ENCODE measurements at places on chromosomes 1 and 21.

GRCh38 chr21:44300262-44300959, 558 bp downstream of the PFKL start:
- DNase-seq = peak; percentile 60

DNA sequence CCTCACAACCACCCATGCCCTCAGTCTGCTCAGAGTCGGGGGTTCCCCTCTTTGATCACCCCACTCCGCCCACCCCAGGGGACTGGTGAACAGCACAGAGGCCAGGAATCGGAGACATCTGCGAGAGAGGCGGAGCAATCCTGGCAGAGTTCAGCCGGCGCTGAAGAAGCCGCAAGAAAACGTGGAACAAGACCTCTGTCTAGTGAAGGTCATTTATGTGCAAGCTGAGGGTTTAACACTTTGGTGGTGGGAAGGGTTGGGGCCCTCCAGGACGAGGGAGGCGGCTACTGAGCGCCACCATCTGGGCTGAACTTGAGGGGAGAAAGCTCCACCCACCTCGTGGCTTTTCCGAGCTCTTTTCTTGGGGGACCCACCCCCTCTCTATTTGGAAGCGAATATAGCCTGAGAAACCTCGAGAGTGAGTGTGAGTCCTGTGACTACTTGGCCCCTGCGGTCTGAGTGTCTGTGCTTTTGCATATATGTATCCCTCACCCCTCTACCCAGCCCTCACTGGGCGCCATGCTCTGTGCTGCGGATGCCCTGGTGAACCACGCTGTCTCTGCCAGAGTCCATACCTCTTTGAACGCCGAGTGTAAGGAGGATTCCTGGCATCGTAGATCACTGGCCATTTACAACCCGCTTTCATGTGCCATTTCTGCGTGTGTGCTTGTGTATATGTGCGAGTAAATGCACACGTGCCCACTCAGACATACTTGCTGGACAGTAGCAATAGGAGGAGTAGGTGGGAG, 1.2 kb upstream of the EPHA10 start:
- peak; percentile 10 for DNase-seq

DNA sequence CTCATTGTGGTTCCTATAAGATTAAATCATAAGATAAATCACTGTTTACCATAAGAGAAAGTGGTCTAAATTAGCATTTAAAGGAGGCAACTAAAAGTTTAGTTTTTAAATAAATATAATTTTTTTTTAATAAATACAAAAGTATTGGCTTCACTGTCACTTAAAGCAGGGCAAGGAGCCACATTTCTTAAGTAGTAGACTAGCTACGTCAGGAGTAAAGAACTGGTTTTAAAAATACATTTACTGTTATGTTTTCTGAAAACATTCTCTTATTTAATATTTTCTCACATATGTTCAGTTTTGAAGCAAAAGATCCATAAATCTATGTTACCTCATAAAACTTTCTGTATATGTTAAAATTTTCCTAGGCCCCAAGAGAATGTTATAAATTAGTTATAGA, 2.2 kb downstream of the ANGPTL1 start:
- DNase-seq = no peak

DNA sequence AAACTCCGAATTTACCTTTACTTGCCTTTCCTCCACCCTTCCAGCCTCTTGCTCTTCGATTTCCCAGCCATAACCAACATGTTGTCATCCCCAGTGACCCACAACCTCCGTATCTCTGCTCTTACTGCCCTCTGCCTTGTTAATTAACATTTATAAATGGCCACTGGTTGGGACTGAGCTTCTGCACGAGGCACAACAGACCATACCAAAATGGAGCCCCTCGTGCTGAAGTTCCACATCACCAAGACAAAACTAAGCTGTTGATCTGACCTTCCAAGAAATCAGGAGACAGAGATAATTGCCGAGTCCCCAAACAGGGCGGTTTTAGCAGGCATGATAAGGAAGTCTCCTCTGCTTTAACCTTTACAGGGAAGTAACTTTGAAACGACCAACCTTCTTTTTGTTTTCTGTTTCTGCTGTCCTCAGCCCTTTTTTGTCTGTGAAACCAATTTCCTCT, 71.9 kb downstream of the NMNAT2 start:
- no peak for DNase-seq

DNA sequence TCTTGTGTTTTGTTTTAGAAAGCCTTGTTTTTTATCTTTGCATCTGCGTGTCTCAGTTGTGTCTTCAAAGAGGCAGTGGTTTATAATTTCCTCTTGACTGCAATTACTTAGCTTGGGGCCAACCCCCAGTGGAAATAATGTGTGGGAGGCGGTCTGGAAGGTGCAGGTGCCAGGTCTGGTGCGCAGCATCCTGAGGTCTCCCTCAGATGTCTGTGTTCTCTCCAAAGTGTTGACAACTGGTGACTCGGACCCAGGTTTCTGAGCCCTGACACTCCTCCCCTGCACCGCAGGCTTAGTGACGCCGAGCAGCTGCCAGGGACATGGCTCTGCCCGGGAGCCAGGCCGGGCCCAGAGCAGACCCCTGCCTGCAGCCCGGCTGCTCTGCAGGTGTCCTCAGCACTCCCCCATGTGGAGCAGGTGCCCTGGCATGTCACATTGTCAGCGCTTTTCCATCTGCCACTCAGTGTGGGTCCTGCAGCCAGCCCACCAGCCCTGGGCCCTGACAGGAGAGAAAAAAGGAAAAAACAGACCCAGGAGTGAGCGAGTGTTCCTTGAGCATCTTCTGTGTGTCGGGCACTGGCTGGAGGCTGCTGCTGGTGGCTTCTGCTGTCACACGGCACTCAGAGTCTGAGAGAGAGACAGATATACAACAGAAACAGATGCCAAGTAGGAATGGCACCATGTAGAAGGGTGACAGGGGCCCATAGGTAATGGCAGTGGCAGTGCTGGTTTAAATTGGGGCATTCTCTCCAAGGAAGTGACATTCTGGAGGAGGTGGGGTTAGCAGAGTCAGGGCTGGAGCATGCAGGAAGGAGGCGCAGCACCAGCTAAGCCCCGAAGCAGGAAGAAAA, 24.8 kb upstream of the SELENON start:
- DNase-seq = no peak

GRCh38 chr1:155241069-155241679, 14.1 kb downstream of the ENTREP3 start:
- peak; percentile 83 for DNase-seq

- no peak for DNase-seq
Measured at GRCh38 chr21:14527696-14528652, 18.1 kb downstream of the SAMSN1 start.

GRCh38 chr1:28086651-28087050, 1.8 kb downstream of the EYA3 start:
- DNase-seq = no peak

DNA sequence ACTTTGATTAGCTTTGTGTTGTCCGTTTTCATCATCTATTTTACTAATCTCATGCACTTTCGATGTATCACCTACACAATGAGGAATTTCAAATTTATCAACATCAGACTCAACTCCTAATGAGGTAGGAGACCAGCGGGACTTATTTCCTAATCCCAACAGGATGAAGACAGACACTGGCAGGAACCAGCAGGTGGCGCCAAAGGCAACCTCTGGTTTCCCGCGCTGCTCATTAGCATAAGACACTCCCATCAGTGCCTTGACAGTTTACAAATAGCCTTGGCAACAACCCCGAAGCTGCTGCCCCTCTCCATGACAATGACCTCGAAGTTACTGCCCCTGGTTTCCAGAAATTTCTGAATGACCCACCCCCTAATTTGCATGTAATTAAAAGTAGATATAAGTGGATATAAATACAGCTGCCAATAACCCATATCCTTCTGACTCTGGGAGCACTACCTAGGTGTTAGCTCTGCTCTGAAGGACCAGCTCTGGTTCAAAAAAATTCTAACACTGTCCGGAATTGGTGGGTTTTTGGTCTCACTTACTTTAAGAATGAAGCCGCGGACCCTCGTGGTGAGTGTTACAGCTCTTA, 974.8 kb downstream of the ADGRL2 start:
- DNase-seq = peak; percentile 58

GRCh38 chr21:46056450-46056903, 41.4 kb upstream of the COL6A2 start:
- DNase-seq = no peak

- DNase-seq = no peak
Measured at GRCh38 chr1:51907079-51907702, 28.7 kb upstream of the NRDC start.

GRCh38 chr21:33761441-33762036, 119.2 kb downstream of the ITSN1 start:
- DNase-seq = no peak

GRCh38 chr1:65538664-65539063, 118.2 kb downstream of the LEPR start:
- DNase-seq = no peak

- DNase-seq = no peak
Measured at GRCh38 chr1:242761556-242761955, 237.1 kb upstream of the PLD5 start.

- DNase-seq = no peak
Measured at GRCh38 chr21:42056468-42056867, 14.6 kb upstream of the UMODL1 start.

- DNase-seq = no peak
Measured at GRCh38 chr1:112893288-112894009, 62.5 kb downstream of the SLC16A1 start.

DNA sequence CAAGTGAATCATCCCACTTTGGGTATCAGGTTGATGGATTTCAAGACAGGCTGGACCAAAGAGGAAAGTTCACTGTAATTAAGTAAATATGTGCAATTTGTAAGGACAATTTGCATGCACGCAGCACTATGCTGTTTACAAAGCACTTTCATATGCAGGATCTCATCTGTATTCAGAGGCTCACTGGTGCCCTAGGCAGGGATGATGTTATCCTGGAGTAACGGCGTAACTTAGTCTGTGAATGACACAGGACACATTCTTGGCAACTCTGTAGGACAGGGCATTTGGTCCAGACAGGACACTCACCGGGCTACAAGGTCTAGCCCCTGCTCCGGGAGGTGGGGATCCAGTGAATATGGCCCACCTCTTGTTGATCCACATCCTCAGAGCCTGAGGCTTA, 365.4 kb upstream of the DUSP10 start:
- no peak for DNase-seq

DNA sequence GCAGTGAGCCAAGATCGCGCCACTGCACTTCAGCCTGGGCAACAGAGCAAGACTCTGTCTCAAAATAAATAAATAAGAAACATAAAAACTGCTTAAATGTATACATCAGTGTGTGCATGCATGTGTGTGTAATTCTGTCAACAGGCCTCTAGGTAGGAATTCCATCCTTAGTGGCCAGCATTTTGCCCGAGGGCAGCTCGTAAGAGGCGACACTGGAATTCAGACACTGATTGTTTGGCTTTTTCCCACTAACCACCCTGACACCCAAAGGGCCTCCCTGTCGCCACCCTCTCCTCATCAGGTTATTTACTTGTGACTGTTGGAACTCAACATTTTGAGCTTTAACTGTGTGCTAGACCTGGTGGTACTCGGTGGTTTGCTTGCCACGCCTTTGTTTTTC, 64.0 kb upstream of the KIF1B start:
- DNase-seq = no peak

- no peak for DNase-seq
Measured at GRCh38 chr1:165069829-165070228, 286.7 kb downstream of the LMX1A start.

DNA sequence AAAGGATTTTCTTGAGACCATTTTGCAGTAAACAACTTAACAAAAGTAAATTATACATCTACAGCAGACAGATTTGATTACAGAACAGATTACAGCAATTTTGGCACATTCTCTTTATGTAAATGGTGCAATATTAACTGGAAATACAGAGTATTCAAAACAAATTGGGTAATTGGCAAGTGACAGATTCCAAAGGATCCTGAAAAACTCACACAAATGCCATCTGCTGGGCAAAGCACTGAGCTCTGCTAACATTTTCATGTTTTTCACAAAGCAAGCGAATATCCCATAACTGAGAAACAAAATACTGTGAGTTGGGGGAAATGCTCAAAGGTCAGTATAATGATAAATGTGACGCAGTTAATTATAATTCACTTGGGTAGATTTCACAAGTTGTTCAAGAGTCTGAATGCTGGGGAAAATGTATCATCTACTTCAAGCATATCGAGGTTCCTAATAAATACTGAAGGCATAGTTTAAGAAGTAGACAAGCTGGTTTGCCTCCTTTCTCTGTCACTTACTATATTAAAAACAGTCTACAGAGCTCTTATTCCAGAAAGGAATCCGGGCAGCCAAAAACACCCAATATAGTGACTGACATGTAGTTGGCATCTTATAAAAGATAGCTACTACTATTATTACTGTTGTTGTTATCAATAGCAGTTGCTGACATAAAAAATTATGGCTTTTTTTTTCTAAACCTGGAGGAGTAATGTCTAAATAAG, 75.8 kb upstream of the SDC3 start:
- DNase-seq = no peak

GRCh38 chr1:2105781-2106524, 55.7 kb downstream of the PRKCZ start:
- no peak for DNase-seq

GRCh38 chr1:236540813-236541465, 17.2 kb downstream of the LGALS8 start:
- DNase-seq = no peak

DNA sequence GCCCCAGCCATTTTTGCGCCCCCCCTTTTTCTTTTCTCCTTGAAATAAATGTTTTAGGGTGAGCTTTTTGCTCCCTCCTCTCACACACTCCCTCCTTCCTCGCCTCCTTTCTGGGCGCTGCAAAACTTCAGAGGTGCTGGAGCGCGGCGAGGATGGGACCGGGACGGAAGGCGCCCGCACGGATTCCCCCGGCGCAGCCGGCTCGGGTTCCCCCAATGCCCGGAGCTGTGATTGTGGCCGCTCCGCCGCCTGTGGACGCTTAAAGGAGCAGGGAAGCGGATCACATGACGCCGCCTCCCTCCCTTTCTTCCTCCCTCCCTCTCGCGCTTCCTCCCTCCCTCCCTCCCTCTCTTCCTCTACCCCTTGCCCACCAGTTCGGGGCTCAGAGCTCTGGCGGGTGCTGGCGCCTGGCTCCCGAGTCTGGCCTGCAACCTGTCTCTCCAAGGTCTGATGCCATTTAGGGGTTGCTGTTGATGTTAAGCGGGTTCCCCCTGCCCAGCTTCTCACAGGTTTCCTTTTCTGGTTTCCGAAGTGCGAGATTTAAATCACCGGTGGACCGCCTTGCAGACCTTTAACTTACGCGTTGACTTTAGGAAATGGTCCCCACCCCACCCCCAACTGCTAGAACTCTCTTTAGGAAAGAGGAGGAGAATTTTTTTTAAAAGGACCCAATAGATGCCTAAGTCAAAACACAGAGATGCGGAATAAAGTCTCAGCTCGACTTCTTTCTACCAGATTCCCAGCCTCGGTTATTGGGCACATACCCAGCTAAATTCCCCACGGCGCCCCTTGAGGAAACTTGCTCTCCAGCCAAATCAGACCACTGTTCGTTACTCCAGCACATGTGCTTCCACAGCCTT, at the start of gene WLS:
Gene WLS (minus strand): TSS at position 235 of the 860 bp plus-strand sequence. CDS start 224 bp downstream, at position 11.
- peak; percentile 93 for DNase-seq

- DNase-seq = no peak
Measured at GRCh38 chr1:150302338-150302737, 8.7 kb downstream of the MRPS21 start.

- no peak for DNase-seq
Measured at GRCh38 chr1:151963288-151963687, 30.4 kb downstream of the S100A10 start.

- DNase-seq = no peak
Measured at GRCh38 chr21:17257784-17258183, 255.1 kb upstream of the CXADR start.

GRCh38 chr1:211386921-211387320, 60.3 kb downstream of the TRAF5 start:
- DNase-seq = no peak
